ENCODE measurements at places on chromosomes 12 and 14. TPM values are rescaled to one million over a fixed set of nuclear protein-coding genes. Genes with fewer than 3 reads are reported as not detected.

Gene TPPP2
- not detected for total RNA-seq

Gene BDKRB2
- not detected for total RNA-seq

Gene TAS2R46
- total RNA-seq: 2.0 TPM

GRCh38 chr12:31226639-31227038 lies 99.3 kb downstream of the SINHCAF start:
- H3K27ac ChIP-seq: no peak overlapping the region
- no peak for DNase-seq
- H3K36me3 ChIP-seq: no peaks in the 10 kb centered on the region
- H3K4me3 ChIP-seq: no peak overlapping the region

- H3K27ac ChIP-seq: no peak overlapping the region
- no peaks in the 10 kb centered on the region for H3K27me3 ChIP-seq
Observed at GRCh38 chr12:123944696-123945095, 27.9 kb downstream of the CCDC92 start.

DNA sequence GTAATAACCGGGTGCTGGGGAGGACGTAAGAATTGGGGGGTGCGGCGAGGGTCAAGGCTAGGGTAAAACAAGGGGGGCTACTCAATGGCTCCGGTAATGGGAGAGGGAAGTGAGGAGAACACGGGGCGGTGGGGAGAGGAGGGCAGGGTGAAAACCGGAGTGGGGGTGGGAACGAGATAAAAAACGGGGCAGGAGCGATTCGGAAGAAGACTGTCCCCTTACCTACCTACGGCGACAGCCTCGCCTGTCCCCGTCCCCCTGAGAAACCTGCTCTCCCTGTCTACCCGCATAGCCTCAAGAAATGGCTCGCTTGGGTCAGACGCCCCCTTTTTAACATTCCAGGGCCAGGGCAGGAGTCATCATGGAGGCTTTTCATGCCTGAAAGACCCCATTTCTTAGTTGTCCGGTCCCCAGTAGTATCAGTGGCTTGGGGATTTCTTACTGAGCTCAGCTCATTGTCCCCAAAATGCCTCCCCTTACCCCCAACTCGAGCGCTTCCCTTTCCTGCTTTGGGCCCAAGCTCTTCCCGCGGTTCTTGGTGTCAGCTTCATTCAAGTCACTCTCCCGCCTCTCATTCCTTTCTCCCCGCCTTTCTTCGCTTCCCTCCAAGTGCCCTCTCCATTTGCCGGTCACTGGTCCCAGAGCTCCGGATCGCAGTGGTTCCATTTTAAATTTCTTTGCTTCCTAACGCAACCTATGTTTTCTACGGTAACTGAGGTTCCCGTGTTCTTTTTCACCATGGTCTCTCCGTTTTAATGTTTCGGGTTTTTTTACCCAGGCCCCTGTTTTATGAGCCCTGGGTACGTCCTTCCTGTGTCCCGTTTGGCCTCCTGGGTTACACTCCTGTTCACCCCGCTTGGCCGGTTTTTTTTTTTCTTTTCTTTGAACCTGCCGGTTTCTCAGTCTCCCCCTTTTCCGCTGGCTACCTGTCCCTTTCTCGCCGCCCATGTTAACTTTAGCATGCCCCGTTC lies 1.2 kb upstream of the WSB2 start:
- H3K27ac ChIP-seq: peak overlapping the region; percentile 94
- H3K4me1 ChIP-seq: peaks cover 61% of the 10 kb centered on the region
- peaks cover 4% of the 10 kb centered on the region for H3K27me3 ChIP-seq
- peak overlapping the region; percentile 92 for H3K4me3 ChIP-seq

Gene PRB2
- not detected for total RNA-seq

Gene TAS2R42
- total RNA-seq: not detected

Gene TAS2R19
- 3.6 TPM for total RNA-seq

GRCh38 chr14:88043529-88044443 lies 38.9 kb downstream of the GPR65 start:
- H3K4me3 ChIP-seq: no peak overlapping the region
- DNase-seq: no peak
- H3K36me3 ChIP-seq: peaks cover 3% of the 10 kb centered on the region
- no peak overlapping the region for H3K27ac ChIP-seq
- peaks cover 15% of the 10 kb centered on the region for H3K4me1 ChIP-seq

DNA sequence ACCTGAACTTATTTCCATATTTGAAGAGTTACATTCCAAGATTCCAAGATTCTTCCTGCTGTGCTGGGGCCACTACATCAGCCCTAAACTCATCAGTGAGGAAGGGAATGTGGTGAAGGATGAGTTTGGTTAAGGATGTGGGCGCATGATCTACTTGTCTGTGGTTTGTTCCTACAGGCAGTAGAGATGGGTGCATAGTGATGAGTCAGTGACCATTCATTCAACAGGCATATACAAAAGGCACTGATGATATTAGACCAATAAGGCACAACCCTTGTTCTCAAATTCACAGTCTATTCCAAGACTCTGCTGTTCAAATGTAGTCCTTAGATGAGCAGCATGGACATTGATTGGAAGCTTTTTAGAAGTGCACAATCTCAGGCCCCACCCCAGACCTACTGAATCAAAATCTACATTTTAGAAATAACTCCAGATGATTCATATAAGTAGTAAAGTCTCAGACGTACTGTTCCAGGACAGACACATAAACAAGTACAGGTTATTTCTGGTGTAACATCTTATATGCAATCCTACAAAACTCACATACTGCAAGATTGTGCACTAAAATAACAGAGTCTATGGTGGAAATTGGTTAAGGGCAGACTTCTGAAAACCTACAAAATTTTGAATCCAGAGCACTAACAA lies 47.7 kb upstream of the MAP3K9 start:
- H3K36me3 ChIP-seq: no peaks in the 10 kb centered on the region
- H3K27me3 ChIP-seq: peaks cover 2% of the 10 kb centered on the region
- peak; percentile 3 for DNase-seq
- peak overlapping the region; percentile 31 for H3K27ac ChIP-seq

Gene AMDHD1
- total RNA-seq: 0.21 TPM

DNA sequence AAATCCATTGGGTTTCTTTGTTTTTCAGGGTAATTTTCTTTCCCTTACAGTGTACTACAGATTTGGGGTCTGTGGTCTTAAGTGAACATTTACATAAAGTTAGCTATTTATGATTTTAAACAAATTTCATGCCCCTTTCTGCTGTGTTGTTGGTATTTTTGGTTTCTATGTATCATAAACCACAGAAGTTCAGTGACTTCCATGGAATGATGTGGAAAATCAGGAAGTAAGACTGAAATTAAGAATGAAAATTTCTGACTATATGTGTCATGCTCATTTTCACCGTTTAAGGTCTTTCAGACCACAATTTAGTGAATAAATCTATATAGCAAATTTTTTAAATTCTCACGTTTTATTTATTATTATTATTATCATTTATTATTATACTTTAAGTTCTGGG lies 31.7 kb downstream of the ETV6 start:
- no peak for DNase-seq
- H3K4me3 ChIP-seq: no peak overlapping the region
- peaks cover 65% of the 10 kb centered on the region for H3K4me1 ChIP-seq

Gene CCDC196
- not detected for total RNA-seq

DNA sequence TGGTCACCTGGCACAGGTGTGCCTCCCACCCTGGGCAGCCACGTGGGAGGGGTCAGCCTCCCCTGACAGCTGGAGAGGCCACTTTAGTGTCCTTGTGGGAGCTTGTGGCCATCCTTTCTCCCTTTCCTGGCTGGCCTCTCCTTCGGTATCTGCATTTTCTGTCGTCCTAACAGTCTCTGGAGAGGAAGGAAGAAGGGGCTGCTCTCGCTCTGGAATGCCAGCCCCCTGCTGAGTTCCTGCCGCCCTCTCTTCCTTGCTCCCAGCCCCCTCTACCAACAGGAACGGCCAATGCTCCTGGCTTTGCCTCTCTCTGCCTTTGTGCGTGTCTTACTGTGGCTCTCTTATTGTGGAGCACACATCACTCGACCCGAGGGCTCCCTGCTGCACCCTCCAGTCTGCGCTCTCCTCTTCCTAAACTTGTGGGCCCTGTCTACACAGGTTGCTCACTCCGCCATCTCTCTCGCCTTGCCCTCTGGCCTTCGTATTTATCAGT lies 70.8 kb downstream of the FBXL14 start:
- peaks cover 4% of the 10 kb centered on the region for H3K4me1 ChIP-seq
- no peaks in the 10 kb centered on the region for H3K36me3 ChIP-seq
- no peak overlapping the region for H3K4me3 ChIP-seq

Measured in activated T-helper 1 cell treated with anti-CD3 and anti-CD28 coated beads, Interleukin-12 subunit alpha, Interleukin-12 subunit beta, Interleukin-2, Interleukin-4 antibody, amounts not matched to agents 30 ng/mL and 10 ng/mL and 1 ng/mL, durations not matched to agents 14 hours and 24 hours and 36 hours (primary cell).